ENCODE measurements at places on chromosomes 7 and 10.

DNA sequence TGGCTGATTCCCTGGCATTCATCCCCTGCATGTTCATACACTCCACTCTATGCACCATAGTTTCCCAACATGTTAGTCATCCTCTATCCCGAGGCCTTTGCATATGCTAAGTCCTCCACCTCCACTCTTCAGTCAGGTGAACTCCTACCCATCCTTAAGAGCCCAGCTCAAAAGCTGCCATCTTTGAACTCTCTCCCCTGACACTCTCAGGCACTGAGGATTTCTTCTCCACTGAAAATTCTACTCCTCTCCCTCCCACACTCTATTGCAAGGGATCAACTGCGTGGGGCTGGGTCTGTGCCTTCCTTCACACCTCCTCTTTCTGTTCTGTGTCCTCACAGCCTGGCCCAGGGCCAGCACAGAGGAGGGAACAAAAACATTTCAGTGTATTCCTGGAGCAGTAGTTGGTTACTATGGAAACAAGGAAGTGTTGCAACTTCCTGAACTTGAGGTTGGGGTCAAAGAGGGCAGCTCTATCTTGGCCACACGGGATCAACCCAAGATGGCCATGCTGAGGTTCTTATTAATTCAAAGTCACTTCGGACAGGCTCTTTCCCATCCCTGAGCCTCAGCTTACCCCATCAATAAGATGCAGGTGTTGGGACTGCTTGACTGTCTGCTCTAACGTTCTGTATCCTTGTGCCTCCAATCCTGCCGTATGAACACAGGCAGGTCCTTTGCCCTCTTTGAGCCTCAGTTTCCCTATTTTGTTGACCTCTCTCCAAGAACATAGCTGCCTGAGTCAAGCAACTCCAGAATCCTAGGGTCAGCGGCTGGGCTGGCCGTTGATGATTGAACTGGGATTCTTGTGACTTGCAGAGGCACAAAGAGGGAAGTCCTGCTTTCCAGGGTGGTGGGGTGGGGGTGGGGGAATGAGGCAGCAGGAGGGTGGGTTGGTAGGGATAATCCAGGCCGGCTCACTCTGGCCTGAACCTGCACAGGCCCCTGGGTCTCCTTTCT lies 15.5 kb downstream of the ZMIZ1 start:
- DNase-seq, result peak; percentile 73

- no peak for DNase-seq
These were observed 290.4 kb upstream of the KLF6 start for GRCh38 chr10:4075443-4075842.

DNA sequence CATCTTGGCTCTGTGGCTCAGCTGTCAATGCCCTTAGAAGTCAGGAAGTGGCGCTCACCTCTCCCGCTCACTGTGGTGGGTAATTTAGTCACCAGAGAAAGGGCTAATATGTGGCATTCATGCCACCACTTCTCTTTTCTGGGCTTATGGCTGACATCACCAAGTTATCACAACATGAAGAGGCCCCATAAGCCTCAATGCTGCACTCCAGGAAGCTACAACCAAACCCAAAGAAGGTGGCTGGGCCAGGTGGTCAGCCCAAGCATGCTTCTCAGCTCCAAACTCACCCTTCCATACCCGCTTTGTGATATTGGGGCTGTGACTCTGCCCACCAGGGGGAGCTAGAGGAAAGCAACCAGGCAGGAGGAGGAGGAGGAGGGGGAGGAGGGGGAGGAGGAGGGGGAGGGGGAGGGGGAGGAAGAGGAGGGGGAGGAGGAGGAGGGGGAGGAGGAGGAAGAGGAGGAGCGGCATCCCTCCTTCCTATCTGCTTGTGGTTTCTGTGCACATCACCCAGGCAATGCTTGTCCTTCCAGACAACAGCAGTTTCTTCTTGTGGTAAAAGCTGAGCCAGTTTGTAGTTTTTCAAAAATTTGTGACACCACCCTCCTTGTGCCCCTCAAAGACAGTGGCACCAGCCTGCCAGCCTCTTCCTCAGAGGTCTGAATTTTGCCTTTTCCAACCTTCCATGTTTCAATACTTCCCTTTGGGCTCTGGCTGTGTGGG lies 42.1 kb downstream of the CYP26A1 start:
- peak; percentile 47 for DNase-seq

- peak; percentile 27 for DNase-seq
These were observed 43.5 kb downstream of the TLL2 start for GRCh38 chr10:96470116-96470743.

- no peak for DNase-seq
These were observed 17.8 kb upstream of the AMZ1 start for GRCh38 chr7:2670171-2670570.

Measured in A172 (cell line).